CMK (cell line): ENCODE measurements at places on chromosomes 2 and 18.

GRCh38 chr2:222193328-222193983 lies 105.3 kb downstream of the PAX3 start:
- DNase-seq, result no peak

DNA sequence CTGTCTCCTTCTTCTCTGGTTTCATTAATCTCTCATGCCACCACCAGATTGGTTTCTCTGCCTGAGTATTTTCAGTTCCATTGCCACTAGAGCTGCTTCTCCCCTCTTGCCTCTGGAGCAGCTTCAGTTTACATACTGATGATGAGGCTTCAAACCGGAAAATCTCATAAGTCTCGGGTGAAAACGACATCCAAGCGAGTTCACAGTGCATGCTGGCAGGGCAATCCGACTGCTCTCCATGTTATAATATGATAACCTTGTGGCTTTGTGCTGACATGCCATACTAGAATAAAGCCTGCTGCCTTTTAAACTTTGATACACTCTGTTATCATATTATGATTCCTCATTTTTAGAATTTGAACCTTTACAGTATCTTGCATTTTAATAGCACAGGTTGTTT lies 153.5 kb downstream of the PRPF40A start:
- no peak for DNase-seq

DNA sequence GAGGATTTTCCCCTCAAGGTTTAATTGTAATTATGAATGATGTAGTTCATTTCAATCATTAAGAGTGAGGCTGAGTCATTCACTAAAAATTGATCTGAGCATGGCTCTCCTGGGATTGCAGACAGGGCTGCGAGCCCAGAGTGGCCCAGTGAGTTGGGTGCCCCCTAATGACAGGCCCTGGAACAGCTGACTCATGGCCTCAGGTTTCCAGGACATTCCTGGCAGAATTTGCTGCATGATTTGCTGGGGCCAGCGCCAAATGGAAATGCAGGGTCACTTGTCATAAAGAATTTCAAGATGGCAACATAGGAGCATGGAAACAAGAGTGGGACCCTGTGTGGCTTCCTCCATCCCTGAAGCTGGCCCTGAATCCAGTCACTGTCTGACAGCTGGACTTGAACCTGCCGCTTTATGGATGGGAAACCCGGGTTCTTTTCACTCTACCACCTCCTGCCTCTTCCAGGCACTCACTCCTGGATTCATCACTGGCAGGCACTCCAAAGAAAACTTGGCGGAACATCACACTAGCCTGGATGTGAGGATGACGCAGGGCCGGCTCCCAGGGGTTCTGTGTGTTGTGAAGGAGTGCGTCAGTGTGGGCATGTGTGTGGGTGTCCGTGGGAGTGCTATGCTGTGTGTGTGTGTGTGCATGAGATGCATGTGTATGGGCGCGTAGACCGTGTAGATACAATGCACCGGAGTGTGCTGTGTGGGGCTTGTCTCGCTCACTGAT lies 15.2 kb downstream of the OTOF start:
- DNase-seq, result no peak

- DNase-seq, result no peak
These were observed 47.5 kb downstream of the RHBDD1 start for GRCh38 chr2:226883296-226883795.

DNA sequence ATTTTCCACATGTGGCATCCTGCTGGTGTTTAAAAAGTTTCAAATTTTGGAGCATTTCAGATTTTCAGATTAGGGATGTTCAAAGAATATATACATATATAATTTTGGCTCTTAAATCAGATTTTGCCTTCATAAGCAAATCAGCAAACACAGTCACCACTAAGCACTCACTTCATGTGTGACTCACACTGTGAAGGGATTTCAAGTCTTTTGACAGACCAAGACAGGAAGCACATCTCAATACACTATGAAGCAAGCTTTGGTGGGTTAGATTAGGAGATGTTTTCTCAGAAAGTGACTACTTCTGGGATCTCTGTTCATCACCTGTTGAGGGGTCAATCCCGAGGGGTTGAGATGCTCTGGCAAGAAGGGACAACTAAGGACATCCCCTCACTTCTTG lies 227.8 kb upstream of the RBBP8 start:
- no peak for DNase-seq

DNA sequence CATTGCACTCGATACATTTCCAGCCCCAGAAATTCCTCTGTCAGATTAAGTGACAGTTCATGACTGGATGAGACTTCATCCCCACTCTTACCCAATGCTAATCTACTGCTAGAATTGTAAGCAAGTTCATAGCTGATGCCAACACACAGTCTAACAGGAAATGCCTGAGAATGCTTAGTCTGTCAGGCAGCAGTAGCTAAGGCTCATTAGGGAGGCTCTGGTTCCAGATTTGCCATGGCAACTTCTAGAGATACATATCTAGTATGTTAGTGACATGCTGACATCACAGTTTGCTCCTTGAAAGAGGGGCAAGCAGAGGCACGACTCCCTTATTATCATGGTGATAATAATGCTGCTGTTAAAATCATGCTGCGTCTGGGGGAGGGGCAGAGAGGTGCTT lies 198.4 kb downstream of the RBM43 start:
- DNase-seq, result no peak

GRCh38 chr2:15195813-15196212 lies 365.3 kb downstream of the NBAS start:
- no peak for DNase-seq

- DNase-seq, result no peak
These were observed 104.9 kb downstream of the EIPR1 start for GRCh38 chr2:3272761-3273160.

DNA sequence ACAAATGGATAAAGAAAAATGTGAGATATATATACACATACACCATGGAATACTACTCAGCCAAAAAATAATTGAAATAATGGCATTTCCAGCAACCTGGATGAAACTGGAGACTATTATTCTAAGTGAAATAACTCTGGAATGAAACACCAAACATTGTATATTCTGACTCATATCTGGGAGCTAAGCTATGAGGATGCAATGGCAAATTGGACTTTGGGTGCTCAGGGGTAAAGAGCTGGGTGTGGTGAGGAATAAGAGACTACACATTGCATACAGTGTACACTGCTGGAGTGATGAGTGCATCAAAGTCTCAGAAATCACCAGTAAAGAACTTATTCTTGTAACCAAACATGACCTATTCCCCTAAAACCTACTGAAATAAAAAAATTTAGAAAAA lies 636.0 kb upstream of the LRATD1 start:
- no peak for DNase-seq

DNA sequence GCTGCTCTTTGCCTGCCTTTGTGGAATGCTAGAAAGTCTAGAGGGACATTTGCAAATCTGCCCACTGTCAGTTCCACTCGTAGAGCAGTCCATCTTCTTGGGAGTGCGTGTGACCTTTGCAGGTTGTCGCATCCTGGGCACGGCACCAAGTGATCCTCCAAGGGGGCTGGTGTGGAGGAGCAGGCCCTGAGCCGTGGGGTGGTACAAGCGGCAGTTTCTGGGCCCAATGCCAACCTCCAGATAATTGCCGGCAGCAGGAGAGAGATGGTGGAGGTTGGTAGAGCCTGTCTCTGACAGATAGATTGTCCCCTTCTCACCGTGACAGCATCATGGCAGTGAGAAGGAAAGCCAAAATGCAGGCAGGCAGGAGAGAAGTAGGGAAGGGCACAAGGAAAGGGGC lies 150.7 kb upstream of the SLC14A2 start:
- DNase-seq, result no peak

DNA sequence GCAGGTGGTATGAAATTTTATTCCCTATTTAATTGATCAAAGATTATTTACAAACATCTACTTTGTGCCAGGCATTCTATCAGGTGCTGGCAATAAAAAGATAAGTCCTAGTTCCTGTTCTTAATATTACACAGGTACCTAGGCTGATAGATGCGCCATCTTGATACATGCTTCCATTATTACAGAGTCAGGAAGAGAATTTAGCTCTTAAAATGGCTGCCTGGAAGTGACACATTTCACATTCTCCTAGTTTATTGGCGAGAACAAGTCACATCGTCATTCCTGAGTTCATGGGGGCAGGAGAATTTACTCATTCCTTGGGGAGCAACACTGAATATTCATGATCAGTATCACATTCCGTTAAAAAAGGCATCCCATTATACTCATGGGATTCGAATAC lies 1.1 kb upstream of the DARS1 start:
- no peak for DNase-seq

DNA sequence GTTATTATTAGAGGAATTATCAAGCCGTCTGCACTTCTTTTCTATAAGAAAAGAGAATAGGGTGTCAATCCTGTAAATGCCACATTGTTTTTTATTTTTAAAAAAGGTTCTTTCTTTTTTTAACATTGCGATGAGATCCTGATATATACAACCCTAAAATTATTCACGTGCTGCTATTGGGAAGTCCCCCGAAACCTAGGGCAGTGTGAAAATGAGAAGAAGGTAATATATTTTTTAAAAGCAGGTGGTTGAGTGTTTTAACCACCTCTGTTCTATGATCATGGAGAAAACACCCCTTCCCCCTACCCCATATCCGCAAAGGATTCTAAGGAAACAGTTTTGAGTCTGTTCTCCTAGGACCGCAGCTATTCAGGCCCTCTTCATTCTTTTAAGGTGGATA lies 94.5 kb upstream of the KLHL14 start:
- DNase-seq, result no peak

DNA sequence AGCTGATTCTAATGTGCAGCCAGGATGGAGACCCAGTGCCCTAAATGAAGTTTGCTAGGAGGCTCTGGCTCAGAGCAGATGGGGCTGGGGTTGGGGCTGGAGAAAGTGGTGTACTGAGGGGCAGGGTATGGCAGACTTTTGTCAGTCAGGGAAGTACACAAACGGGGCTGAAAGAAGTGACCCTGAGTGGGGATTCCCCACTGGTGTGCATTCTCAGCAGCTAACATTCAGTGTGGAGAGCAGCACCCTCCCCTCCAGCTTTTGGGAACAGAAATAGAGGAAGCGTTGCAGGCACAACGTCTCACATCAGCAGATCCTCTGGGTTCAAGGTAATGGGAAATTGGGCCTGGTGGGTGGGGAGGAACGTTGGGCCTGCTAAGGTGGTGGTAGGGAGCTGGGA lies 89.1 kb upstream of the GCFC2 start:
- no peak for DNase-seq

GRCh38 chr2:37867166-37867565 lies 57.9 kb upstream of the RMDN2 start:
- DNase-seq, result no peak

DNA sequence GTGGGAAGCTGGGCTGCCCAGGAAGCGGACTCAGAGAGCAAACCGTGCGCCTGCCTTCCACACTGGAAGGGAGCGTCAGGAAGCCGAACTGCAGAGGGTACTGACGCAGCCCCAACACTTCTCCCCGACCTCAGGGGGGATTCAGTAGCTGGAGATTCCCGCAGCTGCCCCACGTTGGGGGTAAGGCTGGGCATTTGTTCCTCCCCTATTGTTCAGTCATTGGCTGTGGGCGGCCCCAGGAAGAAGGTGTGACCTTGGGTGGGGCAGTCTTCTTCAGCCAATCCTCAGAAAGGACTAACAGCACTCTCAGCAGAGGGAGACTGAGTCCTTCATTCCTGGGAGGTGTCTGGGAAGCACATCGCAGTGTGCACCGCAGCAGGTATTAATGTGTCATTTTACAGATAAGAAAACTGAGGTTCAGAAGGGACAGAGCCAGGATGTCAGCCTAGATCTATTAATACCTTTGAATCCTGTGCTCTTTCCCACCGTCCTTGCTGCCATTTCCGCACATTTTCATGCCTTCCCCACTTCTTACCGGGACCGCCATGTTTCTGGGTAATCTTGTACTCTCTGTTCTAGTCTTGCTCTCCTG lies 12.1 kb upstream of the C18orf32 start:
- DNase-seq, result no peak

DNA sequence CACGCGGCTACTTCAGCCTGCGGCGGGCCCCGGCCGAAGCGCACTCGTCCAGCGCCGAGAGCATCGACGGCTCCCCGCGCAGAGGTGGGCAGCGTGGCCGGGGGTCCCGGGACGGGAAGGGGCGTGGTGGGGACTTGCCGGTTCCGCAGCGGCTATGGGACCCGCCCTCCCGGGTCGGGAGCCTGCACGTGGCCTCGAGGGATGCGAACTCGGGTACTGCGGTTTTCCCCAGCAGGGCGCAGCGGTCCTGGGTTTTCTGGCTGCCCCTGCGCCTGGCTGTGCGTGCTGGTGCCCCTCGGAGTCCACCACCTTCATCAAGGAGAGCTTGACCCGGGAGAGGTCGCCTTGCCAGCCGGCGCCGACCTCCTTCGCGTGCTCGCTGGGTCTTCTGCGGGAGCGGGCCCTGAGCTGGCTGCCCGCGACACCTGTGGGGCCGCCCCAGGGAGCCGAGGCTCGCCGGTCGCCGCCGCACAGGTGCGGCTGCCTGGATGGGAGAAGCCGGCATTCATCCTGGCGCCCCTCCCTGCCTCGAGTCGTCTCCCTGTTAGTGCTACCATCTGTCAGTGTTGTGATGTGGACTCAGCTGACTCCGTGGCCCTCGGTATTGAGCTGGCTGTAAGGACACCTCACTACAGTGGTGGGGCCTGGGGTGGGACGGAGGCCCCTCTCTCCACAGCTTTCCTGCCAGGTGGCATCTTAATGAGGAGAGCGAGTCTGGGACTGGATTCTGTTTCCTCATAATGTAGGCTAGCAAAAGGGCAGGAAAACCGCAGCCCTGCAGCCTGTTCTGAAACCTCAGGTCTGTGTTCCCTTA lies 177.3 kb downstream of the AGAP1 start:
- DNase-seq, result no peak

DNA sequence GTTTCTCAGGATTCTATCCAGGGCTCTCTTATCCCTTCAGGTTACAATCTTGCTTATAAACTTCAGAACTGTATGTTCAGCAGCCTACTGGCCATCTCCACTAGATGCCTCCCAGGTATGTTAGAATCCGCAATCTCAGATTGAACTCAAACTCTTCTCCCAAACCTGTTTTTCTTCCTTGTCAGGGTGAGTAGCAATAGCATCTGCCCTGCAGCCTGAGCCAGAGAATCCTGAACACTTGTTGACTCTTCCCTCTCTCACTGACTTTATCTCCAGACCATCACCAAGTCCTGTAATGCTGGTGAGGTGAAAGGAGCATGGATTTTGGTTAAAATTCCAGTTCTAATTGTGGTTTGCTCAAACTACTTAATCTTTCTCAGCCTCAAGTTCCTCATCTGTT lies 82.6 kb upstream of the ALPP start:
- no peak for DNase-seq

- no peak for DNase-seq
These were observed 331.4 kb downstream of the EXOC6B start for GRCh38 chr2:72494392-72494791.

DNA sequence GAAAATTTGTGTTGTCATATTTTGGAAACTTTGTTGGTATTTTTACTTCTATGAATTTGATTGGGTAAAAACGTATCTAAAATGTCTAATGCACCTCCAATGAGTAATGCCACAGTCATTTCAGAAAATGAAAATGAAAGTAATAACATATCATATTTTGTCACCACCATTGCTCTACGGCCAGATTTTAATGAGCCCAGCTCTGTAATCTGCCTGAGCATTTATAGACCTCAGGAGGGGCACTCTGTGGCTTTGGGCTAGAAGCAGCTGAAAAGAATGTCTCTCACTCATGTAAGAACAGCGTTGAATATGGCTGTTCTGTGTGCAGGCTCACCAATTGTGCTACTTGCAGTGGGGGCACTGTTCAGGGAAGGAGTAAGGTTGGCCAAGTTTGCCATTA lies 32.7 kb upstream of the ABCA12 start:
- DNase-seq, result no peak

GRCh38 chr2:236940497-236940896 lies 145.2 kb upstream of the COPS8 start:
- DNase-seq, result no peak

GRCh38 chr18:59690996-59691395 lies 6.2 kb downstream of the CCBE1 start:
- no peak for DNase-seq

- DNase-seq, result no peak
These were observed 139.1 kb downstream of the NXPH2 start for GRCh38 chr2:138640921-138641676.

GRCh38 chr18:5449858-5450509 lies 93.8 kb downstream of the EPB41L3 start:
- DNase-seq, result no peak
